Activated CD4-positive, alpha-beta T cell treated with anti-CD3 and anti-CD28 coated beads, Interleukin-2, amount 50 U/mL, for 48 hours (primary cell): ENCODE measurements at places on chromosomes 2 and 18.

GRCh38 chr2:9968553-9969497, 17.3 kb downstream of the GRHL1 start:
- DNase-seq, result no peak

DNA sequence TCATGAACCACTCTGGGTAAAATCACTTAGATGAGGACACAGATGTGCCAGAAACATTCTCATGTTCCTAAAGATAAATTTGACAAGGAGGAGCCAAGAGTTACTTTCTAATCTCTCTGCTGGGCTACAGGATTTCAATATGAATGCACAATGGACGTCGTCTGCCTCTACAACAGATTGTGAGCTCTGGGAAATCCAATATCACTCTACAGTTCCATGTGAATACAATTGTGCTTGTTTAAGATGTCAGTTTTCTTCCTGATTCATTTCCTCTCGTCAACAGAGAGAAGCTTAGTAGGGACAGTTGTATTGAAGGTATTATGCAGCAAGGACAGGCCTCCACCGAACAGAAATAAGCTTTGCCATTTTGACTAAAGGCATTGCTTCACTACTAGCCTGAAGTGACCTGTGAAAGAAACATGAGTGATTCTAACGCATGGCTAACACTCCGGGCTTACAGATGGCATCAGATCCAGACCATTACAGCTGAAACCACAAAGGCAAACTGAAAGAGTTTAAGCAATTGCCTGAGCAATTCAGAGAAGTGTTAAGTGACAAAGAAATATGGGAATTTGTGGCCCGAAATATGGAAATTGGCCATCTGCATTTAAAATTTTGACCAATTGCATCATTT, 1591.5 kb downstream of the LRP1B start:
- no peak for DNase-seq

DNA sequence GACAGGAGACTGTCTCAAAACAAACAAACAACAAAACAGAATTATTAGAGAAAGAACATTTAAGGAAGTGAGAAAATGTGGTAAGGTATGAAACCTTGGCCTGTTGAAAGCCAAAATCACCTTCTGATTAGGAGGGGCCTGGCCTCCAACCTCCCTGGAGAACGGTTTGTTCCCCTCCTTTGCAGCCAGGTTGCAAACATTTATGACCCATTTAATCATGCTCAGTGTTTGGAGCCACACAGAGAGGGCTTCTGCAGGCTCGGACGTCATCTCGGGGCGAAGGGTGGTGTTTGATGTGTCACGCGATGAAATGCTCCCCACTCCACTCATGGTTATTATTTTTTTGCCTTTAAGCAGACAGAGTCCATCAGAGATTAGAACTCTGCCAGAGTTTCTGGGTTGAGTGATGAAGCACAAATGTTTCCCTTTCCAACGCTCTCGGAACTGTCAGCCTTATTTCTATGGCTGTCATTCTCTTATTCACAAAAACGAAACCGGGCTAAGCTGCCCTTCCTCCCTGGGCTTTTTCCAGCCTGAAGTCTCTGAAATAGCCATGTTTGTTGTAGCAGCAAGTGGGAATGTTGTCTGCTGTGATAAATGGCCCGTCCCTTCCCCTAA, 33.6 kb upstream of the ROCK2 start:
- DNase-seq, result no peak

DNA sequence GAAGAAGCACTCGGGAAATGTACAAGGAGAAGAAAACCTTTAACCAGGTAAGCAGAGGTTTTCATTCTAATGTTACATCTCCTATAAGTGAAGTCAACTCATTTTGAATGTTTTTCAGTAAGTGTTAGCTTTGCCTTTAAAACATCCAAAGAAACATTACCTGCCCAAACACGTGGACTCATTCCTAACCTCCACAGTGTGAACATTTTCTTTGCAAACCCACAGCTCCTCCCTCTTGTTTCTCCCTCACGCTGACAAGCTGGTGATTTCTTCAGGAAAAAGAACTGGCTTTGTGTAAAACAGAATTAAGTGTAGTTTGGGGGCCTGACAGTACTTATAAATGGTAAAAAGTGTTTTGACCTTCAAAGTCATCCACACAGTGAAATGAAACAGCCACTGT, 72.5 kb downstream of the MTCL1 start:
- DNase-seq, result no peak

GRCh38 chr18:13584825-13585224, 141.5 kb downstream of the FAM210A start:
- DNase-seq, result no peak

DNA sequence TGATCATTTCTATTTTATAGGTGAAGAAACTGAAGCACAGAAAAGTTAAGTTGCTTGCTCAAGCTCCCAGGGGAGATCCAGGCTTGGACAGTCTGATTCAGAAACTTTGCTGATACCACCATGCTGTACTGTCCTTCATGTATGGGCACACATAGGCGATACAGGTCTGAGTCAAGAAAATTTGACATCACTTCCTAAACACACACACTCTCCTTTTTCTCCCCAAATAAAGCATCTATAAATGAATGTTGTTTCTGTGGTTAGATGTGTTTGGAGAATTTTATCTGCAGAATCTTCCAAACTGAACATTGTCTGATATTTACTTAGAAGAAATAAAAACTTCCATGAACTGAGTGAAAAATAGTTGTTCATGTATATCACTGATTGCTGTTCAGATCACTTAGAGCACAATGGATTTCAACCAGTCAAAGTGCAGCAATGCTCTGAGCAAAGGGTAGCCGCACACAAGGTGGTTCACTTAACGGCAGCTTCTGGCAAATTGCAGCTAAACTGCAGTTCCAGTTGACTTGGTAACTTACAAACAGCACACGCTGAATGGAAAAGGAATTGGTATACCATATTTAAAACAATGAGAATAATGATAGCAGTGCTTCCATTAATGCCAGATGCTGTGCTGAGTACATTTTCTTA, 10.0 kb upstream of the AGFG1 start:
- no peak for DNase-seq

- DNase-seq, result no peak
Measured at GRCh38 chr2:172957734-172958133, 117.9 kb upstream of the MAP3K20 start.

GRCh38 chr18:54766634-54767033, 61.6 kb upstream of the RAB27B start:
- DNase-seq, result no peak
